Non-pigmented ciliary epithelial cell (primary cell): ENCODE measurements at places on chromosomes 7 and 10.

DNA sequence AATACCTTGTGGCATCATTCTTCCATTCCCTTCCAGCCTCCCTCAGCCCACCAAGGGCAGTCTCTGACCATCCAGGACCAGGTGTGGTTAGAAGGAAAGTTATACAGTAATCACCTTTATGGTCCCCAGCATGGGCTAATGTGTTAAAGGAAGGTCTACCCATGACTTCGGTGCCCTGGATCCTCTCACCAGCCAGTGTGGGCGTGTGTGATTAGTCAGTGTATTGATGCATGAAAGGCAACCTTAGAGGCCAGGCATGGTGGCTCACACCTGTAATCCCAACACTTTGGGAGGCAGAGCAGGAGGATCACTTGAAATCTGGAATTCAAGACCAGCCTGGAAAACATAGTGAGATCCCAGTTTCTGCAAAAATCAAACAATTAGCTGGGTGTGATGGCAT lies 88.9 kb downstream of the APBB1IP start:
- DNase-seq, result no peak

DNA sequence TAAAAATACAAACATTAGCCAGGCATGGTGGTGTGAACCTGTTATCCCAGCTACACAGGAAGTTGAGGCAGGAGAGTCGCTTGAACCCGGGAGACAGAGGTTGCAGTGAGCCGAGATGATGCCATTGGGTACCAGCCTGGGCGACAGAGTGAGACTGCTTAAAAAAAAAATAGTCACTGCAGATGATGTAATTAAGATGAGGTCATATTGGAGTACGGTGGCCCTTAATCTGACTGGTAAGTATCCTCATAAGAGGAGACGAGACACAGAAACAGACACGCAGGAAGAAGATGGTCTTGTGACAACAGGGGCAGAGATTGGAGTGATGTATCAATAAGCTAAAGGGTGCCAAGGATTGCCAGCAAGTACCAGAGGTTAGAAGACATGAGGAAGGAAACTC lies 156.0 kb downstream of the FAM107B start:
- no peak for DNase-seq

GRCh38 chr7:1425292-1426136 lies 33.8 kb downstream of the MICALL2 start:
- no peak for DNase-seq

GRCh38 chr10:117421985-117422384 lies 46.7 kb upstream of the PDZD8 start:
- DNase-seq, result no peak

DNA sequence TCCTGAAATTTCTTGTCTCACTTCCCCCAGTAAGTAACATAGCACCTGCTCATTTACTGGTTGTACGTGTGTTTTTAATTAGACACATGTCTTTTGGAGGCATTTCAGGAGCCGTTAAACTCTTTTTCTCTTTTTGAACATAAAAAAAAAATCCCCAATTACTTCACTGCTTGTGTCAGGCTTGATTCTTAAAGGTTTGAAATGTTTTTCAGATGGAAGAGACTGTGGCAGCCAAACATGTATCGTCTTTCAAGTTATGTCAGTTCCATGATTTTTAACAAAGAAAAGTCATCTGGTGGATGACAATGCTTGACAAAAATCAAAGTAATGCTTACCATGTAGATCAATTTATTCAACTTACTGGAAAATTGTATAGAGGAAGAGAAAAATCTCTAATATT lies 585.8 kb downstream of the GATA3 start:
- no peak for DNase-seq

DNA sequence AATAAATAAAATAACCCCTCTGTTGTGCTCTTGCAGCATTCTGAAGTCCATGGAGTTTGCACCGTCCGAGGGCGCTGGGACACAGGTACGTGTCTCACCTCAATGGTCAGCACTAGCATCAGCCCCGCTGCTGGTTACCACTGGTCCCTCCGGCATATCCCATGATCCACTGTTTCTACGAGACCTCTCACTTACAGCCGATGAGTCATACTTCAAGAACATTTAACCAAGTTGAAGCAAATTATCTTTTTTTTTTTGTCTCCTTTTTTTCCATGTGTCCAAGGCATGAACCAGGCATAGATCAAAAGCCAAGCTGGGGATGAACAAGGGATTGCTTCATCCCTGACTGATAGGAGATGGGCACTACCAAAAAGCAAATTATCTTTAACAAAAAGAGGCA lies 92.9 kb upstream of the SH2B2 start:
- DNase-seq, result peak; percentile 11

DNA sequence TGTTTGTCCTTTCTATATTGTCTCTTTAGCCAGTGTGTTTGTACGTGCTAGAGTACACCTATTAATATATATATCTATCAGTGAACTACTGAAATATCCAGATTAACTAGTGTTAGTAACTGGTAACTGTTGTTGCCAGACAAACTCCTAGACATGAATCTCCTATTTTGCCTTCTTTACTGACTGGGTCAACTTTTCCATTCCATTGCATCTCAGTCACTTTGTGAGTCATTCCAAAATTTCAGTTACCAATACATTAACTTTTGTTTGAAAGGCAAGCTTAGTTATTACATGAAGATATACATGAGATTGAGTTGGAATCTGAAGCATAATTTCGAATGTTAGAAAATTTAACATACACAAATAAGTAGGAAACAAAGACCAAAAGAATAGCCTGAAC lies 51.4 kb downstream of the BTAF1 start:
- peak; percentile 37 for DNase-seq

- no peak for DNase-seq
These were observed 397.2 kb downstream of the PLXNA4 start for GRCh38 chr7:132179080-132179430.

GRCh38 chr7:108278776-108279175 lies 148.6 kb upstream of the LAMB4 start:
- DNase-seq, result no peak

GRCh38 chr10:125011926-125012705 lies 70.2 kb downstream of the ZRANB1 start:
- DNase-seq, result no peak

GRCh38 chr7:77353407-77353721 lies 62.8 kb downstream of the GSAP start:
- no peak for DNase-seq

- peak; percentile 99 for DNase-seq
These were observed 307.4 kb upstream of the AOAH start for GRCh38 chr7:37031571-37032257.

- peak; percentile 9 for DNase-seq
These were observed 21.9 kb downstream of the FRA10AC1 start for GRCh38 chr10:93680412-93681047.

DNA sequence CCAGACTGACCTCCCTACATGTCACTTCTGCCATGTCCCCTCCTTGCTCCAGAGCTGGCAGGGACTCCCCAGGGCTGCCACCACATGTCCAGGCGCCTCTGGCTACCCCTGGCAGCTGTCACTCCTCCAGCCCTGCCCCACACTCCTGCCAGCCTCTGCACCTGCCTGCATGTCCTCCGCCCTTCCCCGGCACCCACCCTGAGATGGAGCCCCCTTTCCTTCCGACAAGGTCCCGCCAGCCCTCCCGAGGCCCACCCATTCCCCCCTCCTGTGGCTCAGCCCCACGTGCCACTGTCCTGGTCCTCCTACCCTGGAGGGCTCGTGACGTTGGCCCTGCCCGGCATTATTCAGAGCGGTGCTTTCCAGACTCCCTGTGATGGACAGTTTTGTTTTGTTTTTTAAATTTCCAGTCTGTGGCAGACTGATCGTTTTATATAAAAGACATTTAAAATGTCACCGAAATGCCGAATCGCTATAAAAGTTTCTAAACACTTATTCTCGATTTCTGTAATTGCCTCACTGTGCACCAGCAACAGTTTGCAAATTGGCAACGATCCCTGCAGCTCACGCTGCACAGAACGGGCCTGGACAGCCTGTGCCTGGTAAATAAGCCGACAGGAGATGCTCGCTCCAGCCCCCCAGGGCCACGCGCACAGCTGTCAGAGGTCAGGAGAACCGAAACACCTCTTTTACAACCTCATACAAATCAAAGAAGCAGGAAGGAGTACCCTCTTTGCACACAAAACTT lies 111.1 kb upstream of the SH2B2 start:
- no peak for DNase-seq

DNA sequence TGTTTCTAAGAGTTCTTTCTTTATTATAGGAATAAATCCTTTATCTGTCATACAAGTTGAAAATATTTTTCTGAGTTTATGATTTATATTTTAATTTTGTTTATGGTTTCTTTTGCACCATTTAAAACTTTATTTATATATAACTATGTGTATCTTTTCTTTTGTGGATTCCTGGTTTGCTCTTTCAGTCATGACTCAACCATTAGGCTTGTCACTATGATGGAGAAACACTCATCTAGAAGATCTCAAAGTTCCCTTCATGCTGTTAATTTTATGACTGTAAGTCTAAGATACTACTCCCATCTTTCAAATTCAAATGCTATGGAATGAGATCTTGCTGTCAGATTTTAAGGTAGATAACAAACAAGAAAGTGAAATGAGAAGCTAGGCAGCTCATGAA lies 199.5 kb downstream of the INHBA start:
- no peak for DNase-seq

GRCh38 chr10:79929409-79929904 lies 19.4 kb downstream of the SFTPD start:
- no peak for DNase-seq

DNA sequence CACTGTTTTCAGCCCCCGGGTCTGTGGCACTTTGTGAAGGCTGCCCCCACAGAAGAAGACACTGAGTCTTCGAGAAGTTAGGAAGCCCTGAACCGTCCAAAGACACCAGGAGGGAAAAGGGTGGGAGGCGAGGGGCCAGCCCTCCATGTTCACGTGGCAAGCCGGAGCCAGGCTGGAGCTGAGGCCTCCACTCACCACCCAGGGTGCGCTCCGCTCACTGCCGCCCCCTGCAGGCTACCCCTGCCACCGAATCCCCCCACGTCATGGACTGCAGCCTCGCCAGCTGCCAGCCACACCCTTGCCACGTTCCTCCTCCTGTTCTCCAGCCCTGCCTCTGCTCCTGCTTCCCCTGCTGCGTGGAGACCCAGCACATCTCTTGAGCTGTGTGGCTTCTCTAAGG lies 59.0 kb upstream of the EN2 start:
- no peak for DNase-seq

DNA sequence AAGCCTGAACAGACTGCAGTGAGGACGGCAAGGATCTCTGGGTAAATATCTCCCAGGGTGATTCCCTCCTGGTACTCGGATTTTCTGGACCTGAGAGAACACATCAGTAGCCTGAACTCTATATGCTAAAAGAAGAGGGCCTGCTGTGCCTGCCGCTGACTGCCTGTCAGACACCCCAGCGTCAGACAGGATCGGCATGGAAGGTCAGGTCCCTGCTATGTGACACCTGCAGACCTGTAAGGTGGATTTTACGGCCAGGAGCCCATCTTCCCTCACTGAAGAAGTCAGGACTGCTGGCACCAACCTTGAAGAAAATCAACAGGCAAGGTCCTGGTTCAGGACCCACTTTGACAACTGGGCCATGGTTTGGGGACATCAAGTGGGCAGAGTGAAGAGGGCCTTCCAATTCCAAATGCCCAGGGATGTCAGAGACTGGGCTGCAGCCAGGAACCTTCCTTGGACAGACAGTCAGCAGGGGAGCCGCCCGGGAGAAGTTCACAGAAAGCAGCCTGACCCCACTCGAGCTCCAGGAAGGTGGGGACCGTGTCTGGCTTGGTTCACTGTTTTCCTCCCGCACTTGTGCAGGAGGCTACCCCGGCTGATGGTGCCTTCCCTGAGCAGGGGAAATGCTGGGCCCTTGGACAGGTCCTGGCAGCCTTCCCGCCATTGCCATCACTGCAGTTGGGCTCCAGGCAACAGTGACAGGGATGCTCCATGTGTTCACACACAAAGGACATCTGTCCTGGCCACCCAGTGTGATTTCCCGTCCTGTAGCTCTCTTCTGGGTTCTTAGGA lies 91.8 kb upstream of the LANCL2 start:
- no peak for DNase-seq

- no peak for DNase-seq
These were observed 13.1 kb downstream of the PHKG1 start for GRCh38 chr7:56079450-56080185.

GRCh38 chr10:1120306-1120705 lies 64.1 kb downstream of the WDR37 start:
- no peak for DNase-seq

- DNase-seq, result no peak
These were observed 99.8 kb upstream of the GJD4 start for GRCh38 chr10:35505241-35505873.

- no peak for DNase-seq
These were observed 22.3 kb upstream of the EXOC6 start for GRCh38 chr10:92826061-92826460.

DNA sequence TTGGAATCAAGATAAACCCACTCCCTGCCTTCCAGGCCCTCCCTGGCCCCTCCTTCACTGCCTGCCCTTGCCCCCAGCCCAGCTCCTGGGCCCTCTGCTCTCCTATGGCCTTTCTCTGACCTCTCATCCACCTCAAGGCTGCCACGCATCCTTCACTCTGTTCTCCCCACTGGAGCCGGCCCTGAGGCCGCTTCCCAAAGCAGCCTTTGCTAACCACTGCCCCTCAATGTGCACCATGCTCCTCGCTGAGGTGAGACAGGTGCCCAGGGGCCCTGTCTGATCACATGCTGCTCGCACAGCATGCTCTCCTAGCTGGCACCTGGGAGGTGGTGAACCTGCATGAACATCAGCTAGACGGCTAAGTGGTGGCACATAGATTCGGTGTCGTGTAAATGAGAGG lies 138.5 kb upstream of the RET start:
- DNase-seq, result no peak

DNA sequence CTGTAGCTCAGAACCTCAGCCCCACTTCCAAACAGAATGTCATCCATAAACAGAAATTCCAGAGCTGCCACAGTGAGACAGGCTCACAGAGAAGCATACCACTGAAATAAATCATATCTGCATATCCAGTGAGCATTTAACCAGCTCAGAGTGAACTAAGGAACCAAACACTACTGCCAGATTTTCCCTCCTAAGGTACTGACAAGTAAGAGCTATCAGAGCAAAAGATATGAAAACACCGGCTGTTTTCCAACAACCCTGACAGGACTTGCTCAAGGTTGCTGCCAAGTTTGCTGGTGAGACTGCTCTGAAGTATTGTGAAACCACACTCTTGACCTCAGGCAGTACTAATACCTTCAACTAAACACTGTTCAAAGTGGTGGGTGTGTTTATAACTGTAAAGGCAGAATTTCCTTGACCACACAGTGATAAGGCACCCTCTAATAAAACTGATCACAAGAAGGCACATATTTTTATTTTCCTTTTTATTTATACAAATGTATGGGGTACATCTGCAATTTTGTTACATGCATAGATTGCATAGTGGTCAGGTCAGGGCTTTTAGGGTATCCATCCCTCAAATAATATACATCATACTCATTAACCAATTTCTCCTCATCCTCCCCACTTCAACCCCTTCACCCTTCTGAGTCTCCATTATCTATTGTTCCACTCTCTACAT lies 18.3 kb downstream of the SGMS1 start:
- peak; percentile 96 for DNase-seq
